Endothelial cell of umbilical vein (primary cell): ENCODE measurements at places on chromosomes 6 and 20. TPM values are rescaled to one million over a fixed set of nuclear protein-coding genes. Genes with fewer than 3 reads are reported as not detected.

The BANF2 gene
- total RNA-seq, result not detected in 2 replicates

The DUSP15 gene
- 0.62 TPM in 1 of 2 replicates, not detected in the other for total RNA-seq

The NEDD9 gene
- total RNA-seq, result 55.2 and 73.0 TPM in 2 replicates

The SNX14 gene
- total RNA-seq, result 64.9 and 74.3 TPM in 2 replicates

The PLA2G7 gene
- total RNA-seq, result not detected in 2 replicates

The CRISP2 gene
- total RNA-seq, result not detected in 2 replicates

The PREX1 gene
- 65.7 and 72.9 TPM in 2 replicates for total RNA-seq

The POFUT1 gene
- total RNA-seq, result 48.1 and 51.4 TPM in 2 replicates

The C6orf132 gene
- total RNA-seq, result 0.07 and 0.71 TPM in 2 replicates

The LY6G5C gene
- 5.2 and 8.2 TPM in 2 replicates for total RNA-seq

The RAB23 gene
- total RNA-seq, result 8.8 and 9.4 TPM in 2 replicates

The PPIL4 gene
- 24.3 and 27.8 TPM in 2 replicates for total RNA-seq
